ENCODE measurements at places on chromosomes 4 and X.

DNA sequence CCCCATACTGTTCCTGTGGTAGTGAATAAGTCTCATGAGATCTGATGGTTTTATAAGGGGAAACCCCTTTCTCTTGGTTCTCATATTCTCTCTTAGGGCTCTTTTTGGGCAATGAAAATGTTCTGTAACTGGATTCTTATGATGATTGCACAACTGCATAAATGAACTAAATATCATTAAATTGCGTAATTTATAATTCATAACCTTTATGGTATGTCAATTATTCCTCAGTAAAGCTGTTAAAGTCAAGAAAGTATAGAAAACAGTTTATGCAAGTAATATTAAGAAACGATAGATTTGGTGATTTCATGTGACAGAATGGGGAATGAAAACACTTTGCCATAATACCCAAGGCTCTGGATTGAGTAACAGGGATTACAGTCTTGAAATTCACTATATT, 33.5 kb upstream of the SPANXD start:
- DNase-seq = no peak

- no peak for DNase-seq
These were observed 1.6 kb downstream of the TBC1D14 start for GRCh38 chr4:6910960-6911874.

DNA sequence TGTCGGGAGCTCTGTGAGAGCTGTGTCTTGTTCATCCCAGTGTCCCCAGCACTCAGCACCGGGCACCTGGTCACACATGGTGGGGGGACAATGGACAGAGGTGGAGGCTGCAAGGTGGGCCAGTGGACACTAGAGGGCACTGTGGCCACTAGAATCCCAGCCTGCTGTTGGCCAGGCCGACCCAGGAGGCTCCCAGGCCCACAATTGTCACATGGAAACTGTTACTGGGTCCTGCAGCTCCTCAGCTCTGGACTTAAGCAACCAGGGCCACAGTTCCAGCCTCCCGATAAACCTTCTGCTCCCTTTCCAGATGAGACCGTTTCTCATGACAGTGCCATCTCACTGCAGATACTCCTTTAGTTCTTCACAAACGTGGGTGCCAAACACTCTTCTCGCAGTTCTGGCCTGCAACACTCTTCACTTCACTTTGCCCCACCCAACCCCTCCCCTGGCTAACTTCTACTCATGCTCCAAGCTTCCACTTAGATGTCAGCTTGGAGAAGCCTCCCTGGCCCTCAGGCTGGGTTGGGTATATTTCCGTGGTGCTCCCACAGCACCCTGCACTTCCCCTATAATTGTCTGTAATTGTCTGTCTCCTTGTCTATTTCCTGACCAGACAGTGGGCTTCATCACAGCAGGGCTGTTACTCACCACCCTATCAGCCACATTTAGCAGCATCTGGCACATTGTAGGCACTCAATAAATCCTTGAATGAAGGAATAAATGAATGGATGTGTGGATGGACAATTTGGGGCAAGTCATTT, 3.5 kb upstream of the IQSEC2 start:
- DNase-seq = peak; percentile 69

DNA sequence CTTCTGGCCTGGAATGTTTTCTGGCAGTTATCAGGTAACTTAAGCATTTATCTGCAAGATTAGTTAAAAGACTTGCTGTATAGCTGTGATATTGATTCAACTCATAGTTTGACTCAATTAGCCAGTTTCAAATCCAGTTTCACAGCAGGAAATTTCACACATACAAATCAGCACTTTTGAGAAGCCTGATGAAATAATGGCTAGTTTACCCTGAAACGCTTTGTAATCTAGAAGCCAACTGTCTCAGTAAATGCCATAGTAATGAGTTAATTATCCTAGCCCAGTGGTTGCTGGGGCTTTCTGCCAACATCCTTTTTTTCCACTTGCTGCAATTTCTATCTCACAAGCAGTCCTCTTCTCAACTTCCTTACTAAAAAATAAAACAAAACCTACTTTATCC, 53.1 kb downstream of the ARHGEF38 start:
- DNase-seq = no peak

DNA sequence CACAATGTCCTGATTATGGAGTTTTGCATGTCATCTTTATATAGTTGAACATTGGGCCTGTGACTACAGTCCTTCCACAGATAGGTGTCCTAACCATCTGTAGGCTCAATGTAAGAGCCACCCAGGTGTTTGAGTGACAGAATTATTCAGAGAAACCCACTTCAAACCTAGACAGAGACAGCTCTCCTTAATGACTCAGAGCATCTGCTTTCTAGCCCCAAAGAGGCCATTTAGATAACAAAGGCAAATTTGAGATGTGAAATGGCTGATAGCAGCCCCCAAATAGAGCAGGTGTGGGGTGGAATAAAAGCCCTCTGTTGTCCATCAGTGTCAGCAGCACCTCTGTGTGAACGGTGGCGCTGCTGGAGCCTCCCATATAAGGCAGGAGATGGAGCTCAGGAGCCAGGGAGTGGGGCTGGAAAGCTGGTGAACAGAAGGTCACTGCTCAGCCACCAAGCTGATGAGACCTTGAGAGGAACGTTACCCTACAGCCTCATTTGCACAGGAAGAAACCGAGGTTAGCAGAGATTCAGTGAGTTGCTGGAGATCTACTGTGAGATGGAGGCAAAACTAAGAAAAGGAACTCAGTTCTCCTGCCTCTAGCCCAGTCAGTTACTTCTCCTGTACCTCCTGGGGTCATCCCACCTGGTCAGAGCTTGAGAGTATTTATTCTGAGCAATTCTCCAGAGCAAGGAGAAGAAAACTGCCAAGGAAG, 153.3 kb upstream of the LNX1 start:
- DNase-seq = no peak

- DNase-seq = no peak
These were observed 64.1 kb downstream of the NEUROG2 start for GRCh38 chr4:112451831-112452230.

- no peak for DNase-seq
These were observed 157.6 kb downstream of the ATRX start for GRCh38 chrX:77628294-77629025.

GRCh38 chr4:100590325-100590724, 72.5 kb upstream of the EMCN start:
- no peak for DNase-seq

DNA sequence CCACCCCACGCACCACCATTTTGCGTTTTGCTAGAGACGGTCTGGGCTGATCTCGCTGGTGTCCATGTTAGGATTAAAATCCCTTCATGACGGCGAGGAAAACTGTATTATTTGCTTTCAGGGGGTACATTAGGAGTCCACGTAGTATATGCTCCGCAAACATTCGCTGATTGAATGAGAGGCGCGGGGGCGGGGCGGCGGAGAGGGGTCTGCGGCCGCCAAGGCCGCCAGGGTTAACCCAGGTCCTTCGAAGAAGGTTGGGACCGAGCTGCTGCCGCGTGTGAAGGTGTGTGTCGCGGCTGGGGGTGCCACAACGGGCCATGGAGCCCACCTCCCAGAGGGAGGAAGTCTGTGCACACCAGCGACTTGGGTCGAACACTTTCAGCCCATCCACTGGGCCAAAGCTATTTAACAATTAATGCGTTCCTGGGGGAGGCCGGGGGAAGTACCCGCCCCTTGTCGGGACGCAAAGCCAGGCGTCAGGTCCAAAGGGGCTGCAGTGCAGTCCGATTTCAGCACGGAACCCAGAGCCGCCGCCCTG, 6.4 kb upstream of the PITX2 start:
- no peak for DNase-seq

Data from activated CD4-positive, CD25-positive, alpha-beta regulatory T cell treated with anti-CD3 and anti-CD28 coated beads, Interleukin-2, amount 50 U/mL, for 72 hours (primary cell).